ENCODE measurements at places on chromosomes 2 and 18.
A peak's percentile ranks its signal among the peaks of the same experiment; 100 is the strongest.

DNA sequence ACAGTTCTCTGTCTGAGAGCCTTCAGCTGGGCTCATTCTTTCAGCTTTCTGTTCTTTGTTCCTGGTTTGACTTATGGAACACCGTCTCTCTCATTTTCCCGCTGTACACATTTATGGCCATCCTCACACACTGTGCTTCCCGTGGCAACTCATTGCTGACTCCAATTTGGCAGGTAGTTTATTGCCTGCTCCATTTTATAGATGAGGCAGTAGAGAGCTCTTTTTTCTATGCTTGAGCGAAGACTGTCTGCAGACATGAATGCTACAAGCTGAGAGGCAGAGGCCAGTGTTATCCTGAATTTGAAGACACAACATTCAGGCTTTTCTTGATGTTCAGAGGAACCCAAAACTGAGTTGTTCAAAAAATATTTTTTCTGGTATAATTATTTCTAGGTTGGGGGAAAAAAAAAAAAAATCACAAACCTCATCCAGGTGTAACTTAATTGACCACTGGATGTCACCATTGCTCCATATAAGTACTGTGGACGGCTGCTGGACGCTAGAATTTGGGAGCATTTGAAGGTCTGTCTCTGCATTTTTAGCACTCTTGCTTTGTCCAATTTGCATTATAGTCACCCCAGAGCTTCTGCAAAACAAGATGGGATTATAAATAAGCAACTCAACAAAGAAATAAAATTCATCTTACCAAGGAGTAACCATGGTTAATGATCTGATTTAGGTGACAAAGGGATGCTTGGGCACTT lies 83.5 kb downstream of the HRH4 start:
- no peaks in the 10 kb centered on the region for H3K36me3 ChIP-seq
- H3K4me3 ChIP-seq: no peak overlapping the region
- no peaks in the 10 kb centered on the region for H3K4me1 ChIP-seq
- no peak overlapping the region for H3K27ac ChIP-seq
- no peak for ATAC-seq
- no peaks in the 10 kb centered on the region for H3K27me3 ChIP-seq

GRCh38 chr2:149076863-149077412 lies 38.4 kb downstream of the LYPD6B start:
- H3K27ac ChIP-seq: no peak overlapping the region
- no peak overlapping the region for H3K4me3 ChIP-seq
- H3K27me3 ChIP-seq: peaks cover 25% of the 10 kb centered on the region
- ATAC-seq: no peak
- H3K4me1 ChIP-seq: peaks cover 12% of the 10 kb centered on the region
- no peaks in the 10 kb centered on the region for H3K36me3 ChIP-seq

DNA sequence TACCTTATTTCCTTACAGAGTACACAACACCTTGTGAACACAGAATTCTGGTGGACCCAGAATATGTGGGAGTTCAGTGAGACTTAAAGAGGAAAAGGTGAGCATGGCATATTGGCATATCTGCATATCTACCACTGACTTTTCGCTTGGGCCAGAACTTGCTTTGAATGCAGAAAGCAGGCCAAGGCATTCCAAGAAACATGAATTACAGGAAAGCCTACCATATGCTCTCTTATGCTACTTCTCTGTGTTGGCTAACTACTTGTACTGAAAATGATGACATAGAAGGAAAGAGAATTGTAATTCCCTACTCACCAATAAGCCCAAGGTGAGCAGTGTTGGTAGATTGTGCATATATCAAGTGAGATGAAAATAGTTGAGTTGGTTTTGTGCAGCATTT lies 31.4 kb upstream of the CCDC93 start:
- no peak overlapping the region for H3K27ac ChIP-seq
- no peak for ATAC-seq
- no peak overlapping the region for H3K4me3 ChIP-seq
- peaks cover 24% of the 10 kb centered on the region for H3K27me3 ChIP-seq
- H3K4me1 ChIP-seq: peaks cover 12% of the 10 kb centered on the region
- H3K36me3 ChIP-seq: no peaks in the 10 kb centered on the region

DNA sequence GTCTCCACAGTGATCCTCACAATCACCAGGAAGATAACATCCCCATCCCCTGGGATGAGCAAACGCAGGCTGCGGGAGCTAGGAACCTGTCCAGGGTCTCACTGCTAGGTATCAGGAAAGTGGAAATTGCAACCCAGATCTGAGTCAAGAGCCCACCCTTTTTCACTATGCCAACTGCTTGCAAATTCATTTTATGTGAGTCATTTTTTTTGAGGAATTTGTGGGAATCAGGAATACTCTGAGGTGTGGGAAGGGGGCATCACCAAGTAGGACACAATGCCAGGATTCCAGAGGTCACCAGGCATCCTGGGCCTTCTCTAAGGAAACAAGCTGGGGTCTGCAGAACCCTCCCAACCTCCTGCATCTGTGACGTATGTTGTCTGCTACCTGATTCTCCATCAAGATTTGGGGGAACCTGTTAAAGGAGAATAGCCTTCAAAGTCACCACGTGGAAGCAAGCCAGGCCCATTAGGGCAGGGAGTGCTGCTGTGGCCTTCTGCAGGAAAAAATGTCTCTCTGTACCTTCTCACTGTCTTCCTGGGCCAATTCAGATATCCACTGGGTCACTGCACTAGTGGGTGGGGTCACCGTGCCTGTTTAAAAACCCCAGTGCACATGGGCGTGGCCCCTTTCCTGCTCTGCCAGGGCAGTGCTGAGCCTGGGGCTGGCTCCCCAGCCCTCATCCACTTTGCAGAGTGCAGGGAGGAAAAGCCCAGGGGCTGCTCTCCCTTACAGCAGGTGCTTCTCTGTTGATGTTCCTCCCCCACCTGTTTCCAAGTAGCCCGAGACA lies 50.2 kb downstream of the MCFD2 start:
- no peak overlapping the region for H3K27ac ChIP-seq
- no peak overlapping the region for H3K4me3 ChIP-seq
- peaks cover 8% of the 10 kb centered on the region for H3K4me1 ChIP-seq
- H3K27me3 ChIP-seq: peaks cover 29% of the 10 kb centered on the region
- ATAC-seq: no peak

DNA sequence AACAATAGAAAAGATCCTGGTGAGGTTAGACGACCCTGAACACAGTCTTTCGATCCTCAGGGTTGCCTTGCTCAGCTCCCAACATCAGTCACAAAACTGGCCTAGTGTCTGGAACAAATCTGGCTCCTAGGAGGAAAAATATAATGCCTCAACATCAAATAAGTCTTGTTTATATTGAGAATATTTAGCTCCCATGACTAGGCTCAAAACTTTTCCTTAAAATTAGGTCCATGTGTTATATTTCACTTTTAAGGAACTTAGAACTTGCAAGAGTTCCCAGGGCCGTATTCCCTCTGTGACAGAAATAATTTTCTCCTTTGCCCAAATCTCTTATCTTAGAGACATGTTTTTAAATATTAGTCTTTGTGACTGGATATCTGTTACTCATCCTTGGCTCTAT lies 819.7 kb upstream of the ZEB2 start:
- H3K27me3 ChIP-seq: no peaks in the 10 kb centered on the region
- no peak overlapping the region for H3K27ac ChIP-seq
- no peaks in the 10 kb centered on the region for H3K4me1 ChIP-seq
- H3K36me3 ChIP-seq: no peaks in the 10 kb centered on the region

DNA sequence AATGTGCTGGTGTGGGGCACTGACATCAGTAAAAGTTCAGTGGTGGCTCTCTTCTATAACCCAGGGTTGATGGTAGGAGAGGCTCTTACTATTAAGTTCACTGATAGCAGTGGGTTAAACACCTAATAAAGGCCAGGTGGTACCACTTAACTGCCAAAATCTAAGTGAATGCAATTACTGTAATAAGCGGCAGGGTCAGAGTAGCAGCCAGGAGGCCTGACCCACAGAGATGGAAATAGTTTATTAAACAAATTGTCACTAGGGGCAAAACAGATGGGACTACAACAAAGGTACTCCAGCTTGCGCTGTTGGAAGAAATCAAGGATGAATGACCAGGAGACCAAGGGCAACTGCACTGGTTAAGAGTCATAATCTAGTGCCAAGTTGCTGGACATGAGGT lies 26.6 kb downstream of the ZSWIM2 start:
- H3K4me1 ChIP-seq: no peaks in the 10 kb centered on the region
- H3K27ac ChIP-seq: no peak overlapping the region
- H3K27me3 ChIP-seq: no peaks in the 10 kb centered on the region
- no peak for ATAC-seq

GRCh38 chr2:235920216-235920865 lies 247.8 kb downstream of the GBX2 start:
- no peaks in the 10 kb centered on the region for H3K36me3 ChIP-seq
- ATAC-seq: no peak
- H3K4me1 ChIP-seq: no peaks in the 10 kb centered on the region
- H3K4me3 ChIP-seq: no peak overlapping the region
- H3K27me3 ChIP-seq: no peaks in the 10 kb centered on the region
- no peak overlapping the region for H3K27ac ChIP-seq

DNA sequence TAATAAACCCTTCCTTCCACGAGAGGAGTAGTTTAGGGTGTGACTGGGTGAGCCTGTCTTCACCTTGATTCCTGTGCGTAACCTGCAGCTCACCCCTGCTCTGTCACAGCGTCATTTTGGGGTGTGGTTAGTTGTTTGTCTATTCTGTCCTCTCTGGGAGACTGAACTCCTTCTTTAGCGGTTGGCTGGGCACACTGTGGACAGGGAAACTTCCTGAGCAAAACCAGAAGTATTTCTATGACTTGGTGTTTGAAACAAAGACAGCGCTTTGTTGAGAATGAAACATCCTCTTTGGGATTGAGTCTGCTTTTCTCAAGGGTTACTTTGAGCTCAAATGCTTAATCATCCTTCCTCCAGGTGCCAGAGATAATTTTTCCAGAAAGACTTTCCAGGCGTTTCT lies 270.7 kb downstream of the HRH4 start:
- no peaks in the 10 kb centered on the region for H3K4me1 ChIP-seq
- no peak overlapping the region for H3K27ac ChIP-seq
- no peak for ATAC-seq

- no peaks in the 10 kb centered on the region for H3K4me1 ChIP-seq
- no peak overlapping the region for H3K4me3 ChIP-seq
- H3K27me3 ChIP-seq: no peaks in the 10 kb centered on the region
- no peak for ATAC-seq
- no peak overlapping the region for H3K27ac ChIP-seq
- H3K36me3 ChIP-seq: no peaks in the 10 kb centered on the region
These were observed 5.3 kb downstream of the MYL1 start for GRCh38 chr2:210309548-210310233.

- no peak for ATAC-seq
- H3K27ac ChIP-seq: no peak overlapping the region
- no peaks in the 10 kb centered on the region for H3K27me3 ChIP-seq
- peaks cover 27% of the 10 kb centered on the region for H3K4me1 ChIP-seq
- H3K4me3 ChIP-seq: peak overlapping the region; percentile 61
These were observed 1.2 kb downstream of the MXD1 start for GRCh38 chr2:69916106-69916505.

DNA sequence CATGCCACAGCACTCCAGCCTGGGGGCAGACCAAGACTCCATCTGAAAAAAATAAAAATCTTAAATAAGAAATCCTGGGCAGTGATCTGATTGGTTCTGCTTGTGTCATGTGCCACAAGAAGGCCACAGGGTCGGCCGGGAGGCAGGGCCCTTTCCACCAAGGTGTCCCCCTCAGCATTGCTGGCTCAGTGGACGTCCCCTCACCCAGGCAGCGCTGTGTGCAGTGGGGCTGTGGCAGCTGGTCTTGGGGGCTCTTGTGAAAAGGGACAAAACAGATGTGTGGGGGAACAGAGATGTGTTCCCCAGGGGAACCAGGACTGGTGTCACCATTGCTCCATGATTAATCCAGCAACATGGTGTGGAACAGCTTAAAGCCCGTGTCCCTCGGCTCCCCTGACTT lies 60.5 kb downstream of the HS6ST1 start:
- no peak overlapping the region for H3K4me3 ChIP-seq

GRCh38 chr2:196341277-196341841 lies 170.0 kb upstream of the STK17B start:
- no peak overlapping the region for H3K4me3 ChIP-seq
- peaks cover 15% of the 10 kb centered on the region for H3K4me1 ChIP-seq
- H3K27ac ChIP-seq: no peak overlapping the region
- no peaks in the 10 kb centered on the region for H3K36me3 ChIP-seq
- ATAC-seq: no peak

DNA sequence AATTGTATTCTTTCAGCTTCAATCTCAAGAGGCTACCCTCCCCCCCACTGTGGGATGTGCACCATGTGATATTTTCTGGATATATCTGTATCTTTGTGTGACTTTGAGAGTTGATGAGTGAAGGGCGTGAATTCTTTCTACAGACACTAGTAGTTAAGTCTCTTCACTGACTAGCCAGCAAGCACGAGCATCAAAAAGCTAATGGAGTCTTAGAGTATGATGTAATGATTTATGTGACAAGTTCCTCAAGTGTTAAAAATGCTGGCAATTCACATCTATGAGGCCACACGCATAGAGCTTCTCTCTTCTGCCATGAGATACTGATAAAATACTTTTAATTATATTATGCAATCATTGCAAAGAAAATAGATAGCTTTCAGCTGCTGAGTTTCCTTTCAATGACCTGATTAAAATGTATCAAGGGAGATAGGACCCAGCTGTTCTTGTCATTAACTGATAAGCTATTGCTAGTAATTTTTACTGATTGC lies 304.8 kb downstream of the TRIB2 start:
- peaks cover 7% of the 10 kb centered on the region for H3K4me1 ChIP-seq
- no peaks in the 10 kb centered on the region for H3K36me3 ChIP-seq
- no peak for ATAC-seq
- H3K27me3 ChIP-seq: peaks cover 27% of the 10 kb centered on the region

DNA sequence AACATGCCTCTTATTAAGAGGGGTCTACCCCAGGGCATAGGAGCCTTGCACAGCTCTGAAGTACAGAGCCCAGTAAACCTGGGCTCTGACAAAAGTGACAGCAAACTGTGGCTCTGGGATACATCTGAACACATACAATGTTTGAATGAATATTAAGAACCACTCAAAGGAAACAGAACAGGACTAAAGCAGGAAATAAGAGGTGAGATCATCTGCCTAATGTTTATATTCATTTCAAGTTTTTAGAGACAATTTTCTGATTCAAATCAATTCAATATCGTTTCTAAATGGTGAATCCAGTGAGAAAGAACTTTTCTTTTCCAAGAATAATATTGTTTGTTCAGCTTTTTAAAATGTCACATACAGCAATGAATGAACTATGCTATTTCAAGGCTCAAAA lies 136.7 kb upstream of the CAVIN2 start:
- no peak overlapping the region for H3K4me3 ChIP-seq
- no peaks in the 10 kb centered on the region for H3K4me1 ChIP-seq
- no peak overlapping the region for H3K27ac ChIP-seq
- H3K27me3 ChIP-seq: no peaks in the 10 kb centered on the region

Data from stimulated activated memory B cell treated with anti-CD40 and anti-IgM and Interleukin-4, amounts not matched to agents 10 μg/mL and 1 μg/mL and 100 μg/mL, for 72 hours (primary cell).